ENCODE measurements at places on chromosomes 6 and 20.

- no peak for DNase-seq
These were observed 1.3 kb downstream of the LY6G6C start for GRCh38 chr6:31720196-31720770.

- no peak for DNase-seq
These were observed 40.3 kb downstream of the UBR2 start for GRCh38 chr6:42604150-42604549.

DNA sequence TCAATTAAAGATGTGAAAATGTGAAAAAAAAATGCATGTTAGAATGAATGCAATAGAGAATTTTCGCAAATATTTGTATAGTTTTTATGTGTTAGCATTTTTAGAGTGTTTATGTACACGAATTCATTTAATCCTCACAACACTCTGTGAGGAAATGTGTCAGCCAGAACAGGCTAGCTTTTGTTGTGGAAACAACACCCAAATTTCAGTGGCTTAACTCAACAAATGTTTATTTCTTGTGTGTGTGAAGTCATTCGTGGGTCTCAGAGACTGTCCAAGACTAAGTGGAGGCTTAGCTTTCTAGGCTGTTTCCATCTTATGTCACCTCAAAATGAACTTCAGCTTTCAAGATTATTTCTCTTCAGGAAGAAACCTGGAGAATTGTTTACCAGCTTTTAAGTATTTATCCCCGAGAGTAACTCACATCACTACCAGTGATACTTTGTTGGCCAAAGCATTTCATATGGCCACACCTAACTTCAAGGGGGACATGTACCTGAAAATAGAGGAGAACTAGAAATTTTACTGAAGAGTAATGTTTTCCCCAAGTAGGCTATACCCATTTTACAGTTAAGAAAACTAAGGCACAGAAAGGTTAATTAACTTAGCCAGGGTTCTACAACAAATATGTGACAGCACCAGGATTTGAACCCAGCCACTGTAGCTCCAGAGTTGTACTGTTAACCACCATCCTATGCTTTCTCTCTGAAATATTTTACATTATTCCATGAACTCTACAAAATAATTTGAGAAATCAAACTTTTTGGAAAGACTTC lies 306.1 kb downstream of the QKI start:
- DNase-seq, result no peak

GRCh38 chr20:44489931-44490330 lies 14.3 kb downstream of the TTPAL start:
- DNase-seq, result no peak

GRCh38 chr20:9617940-9618339 lies 103.5 kb downstream of the LAMP5 start:
- DNase-seq, result no peak

DNA sequence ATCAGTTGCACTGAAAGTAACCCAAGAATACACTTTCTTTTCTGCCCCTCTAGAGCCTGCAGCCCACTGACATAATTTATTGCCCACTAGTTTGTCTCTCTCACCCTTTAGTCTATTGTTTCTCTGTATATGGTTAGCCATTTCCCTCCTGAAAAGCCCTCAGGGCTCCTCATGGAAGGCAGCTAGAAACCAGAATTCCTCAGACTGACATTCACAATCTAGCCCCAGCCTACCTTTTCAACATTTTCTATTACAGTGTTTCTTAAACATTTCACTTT lies 21.4 kb upstream of the PAQR8 start:
- DNase-seq, result no peak

DNA sequence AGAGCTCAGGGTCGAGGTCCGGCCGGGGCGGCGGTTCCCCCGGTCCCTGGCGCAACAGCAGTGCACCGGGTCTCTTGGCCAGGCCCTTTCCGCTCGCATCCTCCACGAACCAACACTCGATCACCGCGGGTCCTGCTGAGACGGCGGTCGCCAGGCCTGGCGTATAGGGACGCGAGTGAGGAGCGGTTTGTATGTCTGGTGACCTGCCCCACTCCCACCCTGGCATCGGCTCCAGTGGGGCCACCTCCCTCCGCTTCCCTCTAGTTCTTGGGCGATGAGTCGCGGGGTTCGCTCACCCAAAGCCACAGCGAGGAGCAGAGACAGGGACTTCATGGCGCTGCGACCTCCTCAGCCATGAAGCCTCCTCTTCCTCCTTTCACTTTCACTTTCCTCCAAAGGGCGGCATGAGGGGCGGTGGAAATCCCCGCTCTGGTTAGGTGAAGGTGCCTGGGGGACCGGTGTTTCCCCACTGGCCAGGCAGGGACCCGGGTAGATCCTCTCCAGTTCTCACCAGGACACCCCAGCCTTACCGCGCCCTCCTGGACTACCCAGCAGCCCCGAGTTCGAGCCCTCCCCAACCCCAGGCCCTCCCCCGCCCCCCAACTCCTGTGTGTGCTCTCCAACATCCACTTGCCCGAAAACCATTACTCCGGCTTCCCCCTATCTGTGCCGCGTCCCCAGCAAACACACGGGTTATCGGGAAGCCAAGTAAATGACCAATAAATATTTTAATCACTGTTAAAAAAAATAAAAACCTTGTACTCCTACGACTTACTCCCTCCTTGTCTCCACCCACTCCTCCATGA lies at the start of gene TAPBP:
TAPBP (minus strand) TSS at position 370 of the 806 bp plus-strand sequence; CDS start at position 333, 37 bp downstream.
- DNase-seq, result peak; percentile 77

DNA sequence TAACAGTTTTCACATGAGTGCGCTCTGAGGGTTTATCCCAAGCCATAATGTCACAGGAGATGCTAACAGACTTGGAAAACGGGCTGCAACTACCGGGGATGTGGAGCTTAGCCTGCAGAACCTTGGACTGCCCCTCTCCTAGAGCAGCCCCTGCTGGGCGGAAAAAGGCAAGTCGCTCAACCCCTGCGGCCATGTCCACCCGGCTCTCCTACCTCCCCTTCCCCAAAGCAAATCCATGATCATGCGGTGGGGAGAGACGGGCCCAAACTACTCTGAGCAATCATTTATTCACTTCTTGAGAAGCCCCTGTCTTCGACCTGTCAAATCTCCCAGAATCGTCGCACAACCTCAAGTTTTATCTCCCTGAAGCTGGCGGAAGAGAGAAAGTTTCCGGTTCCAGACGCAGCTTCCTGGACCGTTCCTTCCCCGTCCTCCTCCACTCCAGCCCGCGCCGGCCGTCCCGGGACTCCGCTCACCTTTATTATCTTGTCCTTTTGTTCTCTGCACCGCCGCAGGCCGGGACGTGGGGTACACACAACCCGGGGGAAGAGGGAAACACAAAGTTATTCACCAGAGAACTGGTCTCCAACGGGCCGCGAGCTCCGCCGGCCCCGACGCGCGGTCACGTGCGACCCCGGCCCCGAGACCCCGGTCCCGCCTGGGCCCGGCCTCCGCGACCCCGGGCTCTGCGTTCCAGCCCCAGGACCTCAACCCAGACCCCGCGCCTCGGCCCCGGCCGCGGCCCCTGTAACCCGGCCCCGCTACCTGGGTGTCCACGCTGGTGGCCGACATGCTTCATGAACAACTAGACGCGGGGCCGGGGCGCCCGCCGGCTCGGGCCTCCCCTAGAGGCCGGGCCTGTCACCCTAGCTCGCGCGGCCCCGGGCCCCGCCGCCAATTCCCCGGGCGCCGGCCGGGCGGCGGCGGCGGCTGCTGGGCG lies 560 bp downstream of the YTHDF1 start:
- DNase-seq, result no peak

DNA sequence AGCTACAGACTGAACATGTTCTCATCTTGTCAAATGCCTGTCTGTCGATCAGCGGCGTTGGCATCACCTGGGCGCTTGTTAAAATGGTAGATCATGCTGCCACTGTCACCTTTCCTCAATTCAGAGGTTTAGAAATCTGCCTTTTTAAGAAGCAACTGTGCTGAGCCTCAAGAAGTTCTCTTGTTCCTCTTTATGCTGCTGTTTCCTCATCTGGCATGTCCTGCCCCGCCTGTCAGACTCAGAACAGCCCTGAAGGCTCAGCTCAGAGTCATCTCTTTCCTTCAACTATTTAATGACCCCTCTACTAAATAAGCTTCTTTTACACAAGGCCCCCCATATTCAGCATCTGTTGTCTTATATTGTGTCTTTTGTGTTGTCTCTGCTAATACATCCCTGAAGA lies 368.2 kb downstream of the EPM2A start:
- no peak for DNase-seq

- DNase-seq, result no peak
These were observed 72.4 kb upstream of the SIRPA start for GRCh38 chr20:1822564-1823449.

DNA sequence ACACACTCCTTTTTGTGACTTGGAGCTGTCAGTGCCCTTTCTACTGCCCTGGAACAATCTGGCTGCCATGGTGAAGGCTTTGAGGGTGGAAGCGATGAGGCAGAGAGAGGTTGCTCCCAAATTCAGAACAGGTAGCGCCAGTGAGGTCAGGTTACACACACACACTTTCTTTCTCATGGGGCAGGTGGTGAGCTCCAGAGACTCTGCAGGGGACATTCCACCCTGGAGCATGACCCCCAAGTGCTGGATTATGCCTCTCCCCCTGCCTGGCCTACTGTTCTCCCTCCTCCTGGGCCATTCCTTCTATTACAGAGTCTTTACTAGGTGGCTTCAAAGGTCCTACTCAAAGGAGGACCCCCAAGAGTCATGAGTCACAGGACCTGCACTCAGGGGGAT lies 98.0 kb downstream of the EYA2 start:
- DNase-seq, result no peak

DNA sequence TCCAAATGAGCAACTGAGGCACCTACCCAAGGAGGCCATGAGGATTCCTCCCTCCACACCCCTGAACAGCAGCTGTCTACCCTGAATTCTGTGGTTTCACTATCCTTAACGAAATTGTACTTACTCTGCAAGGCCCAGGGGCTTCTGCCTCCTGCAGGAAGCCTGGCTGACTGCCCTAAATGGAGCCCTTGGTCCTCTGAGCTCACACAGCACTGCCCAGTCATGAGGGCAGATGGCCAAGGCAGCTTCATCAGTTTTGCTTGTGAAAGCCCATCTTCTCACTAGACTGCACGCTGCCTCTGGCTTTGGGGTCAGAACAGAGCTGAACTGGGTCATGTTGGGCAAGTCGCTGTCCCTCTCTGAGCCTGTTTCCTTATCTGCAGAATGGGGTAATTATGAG lies 26.4 kb upstream of the SIRPA start:
- no peak for DNase-seq

DNA sequence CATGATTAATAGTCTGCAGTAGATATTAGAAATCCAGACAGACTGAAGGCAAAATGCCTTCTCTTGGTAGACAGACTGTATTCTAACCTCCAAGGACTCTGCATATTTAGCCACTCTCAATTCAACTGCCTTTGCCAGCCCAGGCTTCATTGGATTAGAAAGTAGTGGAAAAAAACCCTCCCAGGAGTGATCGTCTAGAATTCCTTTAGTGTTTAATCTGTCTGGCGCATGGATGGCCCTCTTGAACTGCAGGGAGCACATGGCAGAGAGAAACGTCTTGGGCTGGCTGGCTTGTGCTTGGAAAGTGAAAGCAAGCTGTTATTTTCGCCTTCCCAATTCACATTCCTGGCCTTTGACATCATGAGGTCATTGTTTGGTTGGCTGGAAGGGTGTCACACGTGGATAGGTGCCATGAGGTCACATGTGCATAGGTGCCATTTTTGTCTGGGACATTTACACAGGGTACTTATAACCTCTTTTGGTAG lies 30.9 kb upstream of the NEDD9 start:
- no peak for DNase-seq

GRCh38 chr20:8050157-8050837 lies 30.7 kb upstream of the TMX4 start:
- no peak for DNase-seq

Measured in activated CD4-positive, alpha-beta T cell treated with anti-CD3 and anti-CD28 coated beads for 1 hour (primary cell).